ENCODE measurements at places on chromosomes 1 and 21.

GRCh38 chr21:44260791-44261631 lies 686 bp downstream of the DNMT3L start:
- no peak for DNase-seq

GRCh38 chr1:152036267-152037216 lies at the start of gene S100A11:
S100A11 (minus strand) TSS chr1:152037004; CDS start chr1:152036915, 89 bp downstream.
- peak; percentile 80 for DNase-seq

- no peak for DNase-seq
These were observed 94.3 kb downstream of the BCAR3 start for GRCh38 chr1:93587354-93587753.

DNA sequence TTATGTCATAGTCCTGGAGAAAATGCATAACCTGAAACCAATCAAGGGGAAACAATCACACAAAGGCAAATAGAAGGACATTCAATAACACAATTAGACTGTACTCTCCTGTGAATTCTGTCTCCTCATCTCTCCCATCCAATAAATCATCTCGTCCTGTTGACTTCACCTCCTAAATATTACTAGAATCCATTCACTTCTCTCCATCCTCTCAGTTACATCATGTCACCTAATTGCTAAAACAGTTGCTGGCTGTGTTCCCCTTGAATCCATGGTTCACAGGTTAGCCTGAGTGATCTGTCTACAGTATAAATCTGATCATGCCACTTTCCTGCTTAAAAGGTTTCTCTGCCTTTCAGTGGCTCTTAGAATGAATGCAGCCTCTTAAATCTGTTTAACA lies 220.2 kb downstream of the TGFB2 start:
- DNase-seq, result no peak

DNA sequence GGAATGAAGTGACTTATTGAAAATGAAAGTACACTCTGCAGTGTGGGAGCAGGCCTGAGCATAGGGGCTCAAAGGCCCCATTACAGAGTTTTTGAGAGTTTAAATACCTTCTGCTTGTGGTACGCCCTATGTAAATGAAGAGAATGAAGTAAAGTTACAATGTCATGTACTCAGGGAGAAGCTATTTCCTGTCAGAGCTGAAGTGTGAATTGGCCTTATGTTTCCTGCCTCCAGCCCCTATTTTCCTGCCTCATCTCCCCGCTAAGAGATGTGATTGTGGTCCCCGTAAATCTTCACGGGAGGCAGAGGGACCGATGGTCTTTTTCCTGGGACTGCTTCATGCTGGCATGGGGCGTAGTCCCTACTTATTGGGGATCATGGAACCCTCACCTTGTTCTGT lies 2.5 kb upstream of the ZNF683 start:
- DNase-seq, result no peak

DNA sequence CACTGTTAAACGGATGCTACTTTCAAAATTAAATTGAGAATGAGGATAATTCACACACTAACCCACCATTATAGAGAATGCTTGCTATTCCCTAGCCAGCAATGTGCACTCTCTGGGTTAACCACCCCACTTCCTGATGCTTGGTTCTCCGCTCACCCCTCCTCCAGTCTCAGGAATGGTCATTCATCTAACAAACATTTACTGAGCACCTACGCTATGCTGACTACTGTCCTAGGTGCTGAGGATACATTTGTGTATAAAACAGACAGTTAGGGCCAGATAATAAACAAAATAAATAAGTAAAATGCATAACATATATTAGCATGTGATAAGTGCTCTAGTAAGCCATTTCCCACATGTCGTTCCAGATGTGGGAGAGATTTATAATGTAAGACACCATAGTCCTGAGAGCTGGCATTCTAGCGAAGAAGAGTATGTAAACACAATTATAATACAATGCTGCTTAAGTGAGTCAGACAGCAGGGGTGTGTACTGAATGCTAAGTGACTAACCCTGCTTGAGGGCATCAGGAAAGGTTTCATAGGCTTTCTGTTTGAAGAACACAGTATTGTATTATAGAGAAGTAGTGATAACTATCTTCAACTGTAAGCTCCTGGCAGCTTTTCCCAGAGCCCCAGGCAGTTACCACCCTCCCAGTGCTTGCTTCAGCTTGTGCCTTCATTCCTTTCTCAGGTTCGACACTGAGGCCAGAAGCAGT lies 126.7 kb upstream of the CACHD1 start:
- peak; percentile 5 for DNase-seq

- no peak for DNase-seq
These were observed 122.0 kb upstream of the ADGRL2 start for GRCh38 chr1:81678779-81679178.

DNA sequence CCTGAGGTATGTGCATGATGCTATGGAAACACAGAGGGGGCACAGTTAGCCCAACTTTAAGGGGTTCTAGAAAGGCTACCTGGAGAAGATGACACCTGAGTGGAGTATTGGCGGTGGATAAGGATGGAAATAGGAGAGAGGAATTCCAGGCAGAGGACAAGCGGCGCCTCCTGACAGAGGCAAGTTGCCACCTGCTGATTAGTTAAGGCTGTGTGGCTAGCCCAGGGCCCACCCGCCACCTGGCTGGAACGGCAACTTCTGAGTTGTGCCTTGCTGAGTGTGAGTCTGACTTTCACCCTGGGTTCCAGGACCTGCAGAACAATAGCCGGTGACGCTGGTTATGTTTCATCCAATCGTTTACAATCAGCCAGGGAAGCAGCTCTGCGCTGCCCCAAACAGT lies 126.9 kb upstream of the LMO4 start:
- no peak for DNase-seq

DNA sequence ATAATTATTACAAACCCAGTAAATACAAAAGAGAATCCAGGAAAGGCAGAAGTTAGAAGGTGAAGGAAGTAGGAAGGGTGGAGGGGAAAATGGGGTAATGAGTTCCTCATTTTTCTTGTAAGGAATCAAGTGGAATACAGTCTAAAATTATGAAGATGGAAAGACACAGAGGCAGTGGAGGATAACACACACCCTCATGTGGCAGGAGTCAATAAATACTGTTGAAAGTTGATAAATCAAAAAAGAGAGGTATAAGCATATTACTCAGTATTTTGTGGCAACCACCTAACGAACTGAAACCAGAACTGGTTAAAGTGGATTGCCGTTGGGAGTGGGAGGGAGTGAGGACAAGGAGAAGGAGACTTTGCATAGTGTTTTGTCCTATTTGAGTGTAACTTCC lies 78.6 kb upstream of the SLC44A3 start:
- DNase-seq, result peak; percentile 69

GRCh38 chr1:202230061-202230938 lies 36.7 kb downstream of the LGR6 start:
- DNase-seq, result no peak

GRCh38 chr1:19547814-19548213 lies 62.5 kb upstream of the CAPZB start:
- no peak for DNase-seq

DNA sequence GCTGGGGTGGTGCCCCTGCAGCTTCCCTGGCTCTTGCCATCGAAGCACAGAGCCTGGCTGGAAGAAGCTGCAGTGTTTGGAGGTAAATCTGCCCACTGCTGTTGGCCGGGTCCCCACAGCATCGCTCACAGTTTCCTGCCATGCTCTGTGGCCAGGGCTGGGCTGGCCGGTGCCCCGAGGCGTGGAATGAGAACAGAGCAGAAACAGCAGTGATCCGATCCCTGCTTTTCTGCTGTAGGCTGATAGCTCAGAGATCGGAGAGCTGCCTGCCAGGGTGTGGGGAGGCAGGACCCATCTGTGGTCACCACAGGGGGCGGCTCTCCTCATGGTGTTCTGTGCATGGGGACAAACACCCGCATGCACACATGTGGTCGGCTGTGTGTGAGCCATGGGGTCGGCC lies 11.5 kb downstream of the SLC45A1 start:
- no peak for DNase-seq
